Activated T-cell treated with anti-CD3 and anti-CD28 coated beads, Interleukin-2, amount 50 U/mL, for 72 hours (primary cell): ENCODE measurements at places on chromosomes 1 and 21.

GRCh38 chr1:222946436-222946835, 131.6 kb downstream of the DISP1 start:
- H3K4me3 ChIP-seq, result no peak overlapping the region
- no peaks in the 10 kb centered on the region for H3K36me3 ChIP-seq
- H3K27ac ChIP-seq, result no peak overlapping the region
- H3K4me1 ChIP-seq, result no peaks in the 10 kb centered on the region

- no peak overlapping the region for H3K4me3 ChIP-seq
- peaks cover 7% of the 10 kb centered on the region for H3K27me3 ChIP-seq
- no peaks in the 10 kb centered on the region for H3K4me1 ChIP-seq
- H3K27ac ChIP-seq, result no peak overlapping the region
These were observed 8.0 kb downstream of the KIAA1614 start for GRCh38 chr1:180920702-180921101.

- peaks cover 75% of the 10 kb centered on the region for H3K27me3 ChIP-seq
- no peak overlapping the region for H3K27ac ChIP-seq
- peaks cover 13% of the 10 kb centered on the region for H3K4me1 ChIP-seq
- no peaks in the 10 kb centered on the region for H3K36me3 ChIP-seq
These were observed 856 bp downstream of the OR6K3 start for GRCh38 chr1:158719664-158720063.

DNA sequence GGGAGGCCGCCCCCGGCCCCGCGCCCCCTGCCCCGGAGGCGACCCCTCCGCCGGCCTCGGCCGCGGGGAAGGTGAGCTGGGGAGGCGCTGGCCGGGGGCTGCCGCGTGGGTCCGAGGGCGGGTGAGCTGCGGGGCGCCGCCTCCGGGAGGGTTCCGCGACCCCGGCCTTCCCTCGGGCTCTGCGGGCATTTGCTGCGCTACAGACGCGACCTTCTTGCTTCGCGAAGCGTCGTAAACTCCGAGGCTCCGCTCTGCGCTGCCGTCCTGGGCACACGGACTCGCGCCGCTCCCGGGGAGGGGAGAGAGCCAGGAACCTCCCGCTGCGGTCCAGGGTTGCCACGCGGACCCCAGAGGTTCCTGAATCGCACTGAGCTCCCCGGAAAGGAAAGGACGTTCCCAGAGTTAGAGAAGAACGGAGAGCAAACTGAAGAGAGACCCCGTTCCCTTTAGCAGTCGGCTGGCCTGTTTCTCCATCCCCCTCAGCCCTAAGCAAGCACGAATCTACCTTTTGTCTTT, 345 bp downstream of the SLX9 start:
- peaks cover 46% of the 10 kb centered on the region for H3K4me1 ChIP-seq
- H3K27me3 ChIP-seq, result no peaks in the 10 kb centered on the region

DNA sequence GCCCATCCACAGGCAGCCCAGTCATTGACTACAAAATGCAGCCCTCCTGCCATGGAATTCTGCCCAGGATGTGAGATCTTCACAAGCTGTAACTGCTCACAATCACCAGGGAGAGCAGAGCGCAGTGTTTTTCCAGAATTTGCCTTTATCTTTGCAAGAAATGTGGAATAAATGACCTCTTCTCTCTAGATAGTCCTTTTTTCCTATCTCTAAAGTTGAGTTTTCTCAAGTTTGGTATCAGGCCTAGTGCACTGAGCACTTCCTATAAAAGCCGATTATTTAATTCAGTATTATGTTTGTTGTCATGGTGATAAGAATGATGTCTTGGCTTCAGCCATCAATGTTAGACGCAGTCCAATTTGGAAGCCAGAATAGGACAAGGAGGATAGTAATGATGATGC, 246.9 kb upstream of the IRF2BP2 start:
- no peaks in the 10 kb centered on the region for H3K27me3 ChIP-seq
- H3K36me3 ChIP-seq, result no peaks in the 10 kb centered on the region
- DNase-seq, result no peak
- peaks cover 13% of the 10 kb centered on the region for H3K4me1 ChIP-seq

DNA sequence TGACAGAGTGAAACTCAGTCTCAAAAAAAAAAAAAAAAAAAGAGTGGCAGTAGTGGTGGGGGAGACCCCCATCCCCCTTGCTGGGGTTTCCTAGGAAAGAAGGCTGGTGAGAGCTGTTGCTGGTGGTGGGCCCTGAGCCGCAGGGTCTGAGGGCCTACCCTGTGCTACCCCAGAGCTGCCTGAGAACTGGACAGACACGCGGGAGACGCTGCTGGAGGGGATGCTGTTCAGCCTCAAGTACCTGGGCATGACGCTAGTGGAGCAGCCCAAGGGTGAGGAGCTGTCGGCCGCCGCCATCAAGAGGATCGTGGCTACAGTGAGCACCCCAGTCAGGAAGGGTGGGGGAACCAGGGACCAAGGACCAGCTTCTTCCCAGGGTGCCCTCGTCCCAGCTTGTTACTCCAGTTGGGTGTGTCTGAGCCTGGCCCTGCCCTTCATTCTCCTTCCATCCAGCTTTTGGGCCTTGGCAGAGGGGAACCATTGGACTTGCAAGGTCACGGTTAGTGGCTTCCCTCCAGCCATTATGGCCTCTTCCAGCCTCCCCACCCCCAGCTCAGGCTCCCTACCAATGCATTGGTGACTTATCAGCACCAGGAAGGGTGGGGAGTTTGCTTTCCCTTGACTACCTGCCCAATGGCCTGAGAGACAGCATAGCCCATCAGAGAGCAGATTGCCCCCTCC, 10.5 kb downstream of the LDLRAP1 start:
- H3K27ac ChIP-seq, result no peak overlapping the region
- peaks cover 87% of the 10 kb centered on the region for H3K4me1 ChIP-seq
- H3K4me3 ChIP-seq, result no peak overlapping the region
- H3K36me3 ChIP-seq, result peaks cover 2% of the 10 kb centered on the region

GRCh38 chr1:184368354-184368753, 18.5 kb upstream of the C1orf21 start:
- H3K4me1 ChIP-seq, result no peaks in the 10 kb centered on the region
- H3K27ac ChIP-seq, result no peak overlapping the region
- no peak for DNase-seq
- no peak overlapping the region for H3K4me3 ChIP-seq
- H3K36me3 ChIP-seq, result no peaks in the 10 kb centered on the region

GRCh38 chr1:36924282-36924811, 110.0 kb downstream of the GRIK3 start:
- H3K36me3 ChIP-seq, result no peaks in the 10 kb centered on the region
- peak; percentile 47 for DNase-seq
- no peaks in the 10 kb centered on the region for H3K27me3 ChIP-seq
- no peak overlapping the region for H3K4me3 ChIP-seq

- no peaks in the 10 kb centered on the region for H3K27me3 ChIP-seq
- no peak overlapping the region for H3K27ac ChIP-seq
- no peaks in the 10 kb centered on the region for H3K36me3 ChIP-seq
- H3K4me1 ChIP-seq, result no peaks in the 10 kb centered on the region
These were observed 75.1 kb downstream of the TEX35 start for GRCh38 chr1:178587975-178588374.

- no peaks in the 10 kb centered on the region for H3K27me3 ChIP-seq
- no peak for DNase-seq
- H3K4me3 ChIP-seq, result no peak overlapping the region
- no peaks in the 10 kb centered on the region for H3K36me3 ChIP-seq
These were observed 187.3 kb downstream of the VAV3 start for GRCh38 chr1:107777664-107778047.

DNA sequence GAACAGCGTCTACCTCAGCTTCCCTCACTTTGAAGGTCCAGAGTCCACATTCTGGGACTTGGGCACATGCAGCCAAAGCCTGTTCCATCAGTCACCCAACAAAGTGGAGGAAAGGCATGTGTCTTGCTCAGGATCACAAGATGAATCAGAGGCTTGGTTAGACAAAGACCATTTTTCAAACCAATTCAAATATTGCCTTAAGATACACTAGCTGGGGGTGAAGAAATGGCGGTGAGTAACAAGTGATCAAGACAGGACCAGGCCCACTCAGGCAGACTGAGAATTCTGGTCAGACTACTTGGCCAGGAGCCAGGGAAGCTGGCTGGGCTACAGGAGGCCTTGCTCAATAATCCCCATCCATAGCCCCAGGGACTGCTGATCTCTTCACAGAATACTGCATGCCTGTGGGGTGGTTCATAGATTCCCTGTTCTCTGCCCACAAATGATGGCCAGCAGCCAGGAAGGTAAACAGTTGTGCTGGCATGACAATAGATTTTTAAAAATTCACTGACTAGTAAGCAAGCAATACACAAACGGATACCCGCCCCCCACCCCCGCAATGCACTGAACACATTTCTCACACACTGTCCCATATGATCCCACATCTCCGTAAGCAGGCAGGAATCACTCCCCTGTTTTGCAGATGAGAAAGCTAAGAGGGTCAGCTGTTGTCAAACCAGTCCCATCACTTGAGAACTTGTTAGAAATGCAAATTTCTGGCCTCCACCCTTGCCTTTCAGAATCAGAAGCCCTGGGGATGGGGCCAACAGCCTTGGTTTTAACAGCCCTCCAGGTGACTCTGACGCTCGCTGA, 27.2 kb downstream of the ERI3 start:
- no peak overlapping the region for H3K27ac ChIP-seq
- H3K36me3 ChIP-seq, result no peaks in the 10 kb centered on the region
- no peak overlapping the region for H3K4me3 ChIP-seq
- peaks cover 3% of the 10 kb centered on the region for H3K4me1 ChIP-seq
- DNase-seq, result no peak

- peaks cover 58% of the 10 kb centered on the region for H3K4me1 ChIP-seq
- peaks cover 4% of the 10 kb centered on the region for H3K36me3 ChIP-seq
- H3K27me3 ChIP-seq, result no peaks in the 10 kb centered on the region
- no peak for DNase-seq
- peak overlapping the region; percentile 95 for H3K27ac ChIP-seq
These were observed 50.0 kb downstream of the KIAA0319L start for GRCh38 chr1:35506960-35507912.

GRCh38 chr1:238438311-238439270, 547.9 kb upstream of the ZP4 start:
- H3K27ac ChIP-seq, result no peak overlapping the region
- no peaks in the 10 kb centered on the region for H3K27me3 ChIP-seq
- no peaks in the 10 kb centered on the region for H3K4me1 ChIP-seq
- H3K4me3 ChIP-seq, result no peak overlapping the region
- DNase-seq, result no peak

DNA sequence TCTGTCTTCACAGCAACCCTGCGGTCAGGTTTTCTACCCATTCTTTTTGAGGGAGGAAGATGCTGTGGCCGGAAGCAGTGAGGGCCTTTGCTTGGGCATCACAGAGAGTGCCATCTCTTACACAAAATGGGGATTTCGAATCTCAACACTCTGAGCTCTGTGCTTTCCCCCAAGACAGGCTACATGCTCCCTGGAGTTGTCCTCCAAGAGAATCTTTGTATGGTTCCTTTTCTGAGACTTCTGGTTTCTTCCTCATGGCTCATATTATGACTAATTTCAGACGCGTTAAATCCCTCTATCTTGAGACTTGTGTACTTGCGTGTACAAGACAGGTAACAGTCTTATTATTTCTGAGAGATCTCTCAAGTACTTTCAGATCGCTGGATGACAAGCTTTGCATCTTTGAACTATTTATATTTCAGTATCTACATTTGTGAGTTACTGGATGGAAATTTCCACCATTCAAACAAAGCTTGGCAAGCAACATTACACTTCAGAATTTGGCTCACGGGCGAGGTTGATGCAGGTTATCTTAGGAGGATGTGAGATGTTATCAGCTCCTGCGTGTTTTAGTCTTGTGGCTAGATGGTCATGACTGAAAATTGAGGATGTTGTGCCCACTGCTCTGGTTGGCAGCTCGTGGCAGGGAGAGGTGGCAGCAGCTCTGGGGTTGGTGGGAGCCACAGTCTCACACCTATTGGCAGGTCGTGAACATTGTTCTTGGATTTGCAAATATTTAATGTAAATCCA, 19.4 kb downstream of the ABCG1 start:
- peak overlapping the region; percentile 84 for H3K4me3 ChIP-seq
- no peaks in the 10 kb centered on the region for H3K36me3 ChIP-seq
- peak overlapping the region; percentile 90 for H3K27ac ChIP-seq

DNA sequence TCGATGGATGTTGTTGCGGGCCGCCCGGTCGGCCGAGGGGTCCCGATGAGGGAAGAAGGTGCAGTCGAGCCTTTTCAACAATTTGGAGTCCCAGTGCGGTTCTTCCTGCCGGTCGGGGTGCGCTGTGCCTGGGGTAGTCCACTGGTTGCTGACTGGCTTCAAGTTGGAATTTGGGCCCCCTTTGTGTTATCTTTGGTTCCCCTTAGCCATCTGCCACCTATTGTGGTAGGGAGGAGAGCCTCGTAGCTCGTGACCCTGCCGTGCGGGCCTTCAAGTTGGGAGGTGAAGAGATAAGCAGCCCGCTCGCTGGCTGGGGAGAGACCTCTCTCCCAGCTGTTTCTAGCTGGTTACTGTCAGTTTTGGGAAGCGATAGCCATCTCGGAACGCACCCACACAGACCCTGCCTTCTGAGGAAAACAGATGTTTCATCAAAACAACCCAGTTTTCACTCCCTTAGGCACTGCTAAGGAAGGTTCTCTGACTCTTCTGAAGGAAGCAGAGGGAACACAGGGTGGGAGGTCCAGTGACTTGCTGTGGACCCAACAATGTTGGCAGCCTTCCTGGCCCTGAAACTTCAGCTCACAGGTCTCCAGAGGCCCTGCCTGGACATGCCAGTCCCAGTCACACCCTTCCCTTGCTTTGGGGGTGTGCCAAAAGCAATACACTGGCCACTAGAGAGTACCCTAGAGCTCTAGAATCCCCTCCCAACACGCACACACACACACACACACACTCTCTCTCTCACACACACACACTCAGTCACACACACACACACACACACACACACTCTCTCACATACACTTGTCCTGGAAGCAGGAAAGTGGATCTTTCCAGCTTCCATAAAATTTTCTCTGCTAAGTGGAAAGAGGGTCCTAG, 1.0 kb downstream of the BTG2 start:
- H3K4me3 ChIP-seq, result peak overlapping the region; percentile 99
- peaks cover 71% of the 10 kb centered on the region for H3K4me1 ChIP-seq
- H3K36me3 ChIP-seq, result peaks cover 33% of the 10 kb centered on the region
- H3K27ac ChIP-seq, result peak overlapping the region; percentile 83

DNA sequence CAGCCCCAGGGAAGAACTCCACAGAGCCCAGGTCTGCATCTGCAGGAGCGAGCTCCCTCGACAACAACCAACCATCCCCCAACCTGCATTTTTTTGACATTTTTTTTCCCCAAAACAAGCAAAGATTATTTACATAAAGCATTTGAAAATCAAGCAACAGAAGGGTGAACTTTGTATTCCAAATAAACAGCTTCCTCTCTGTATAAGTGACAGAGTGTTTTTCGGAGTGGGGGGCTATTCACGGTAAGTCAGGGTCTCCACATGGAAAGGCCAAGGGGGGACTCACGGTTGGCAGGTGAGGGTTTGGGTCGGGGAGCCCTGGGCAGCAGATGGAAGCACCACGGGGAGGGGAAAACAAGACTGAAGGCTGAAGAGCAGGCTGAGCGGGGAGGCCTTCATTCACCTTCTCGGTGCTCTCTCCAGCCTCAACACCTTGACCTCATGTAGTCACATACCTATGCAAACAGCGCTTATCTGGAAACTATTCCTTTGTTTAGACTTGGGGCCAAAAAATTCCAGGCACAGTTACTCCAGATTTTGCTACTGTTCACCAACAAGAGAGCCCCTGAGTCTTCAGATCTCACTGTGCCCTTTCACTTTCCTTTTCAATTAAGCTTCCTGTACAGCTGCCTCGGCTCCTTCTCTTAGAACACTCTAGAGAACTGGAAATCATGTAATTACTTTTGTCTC, 27.6 kb downstream of the C2CD2 start:
- peaks cover 81% of the 10 kb centered on the region for H3K4me1 ChIP-seq
- peak; percentile 39 for DNase-seq
- peaks cover 2% of the 10 kb centered on the region for H3K36me3 ChIP-seq
- no peaks in the 10 kb centered on the region for H3K27me3 ChIP-seq
- H3K27ac ChIP-seq, result peak overlapping the region; percentile 93

GRCh38 chr1:153343811-153344717, 4.6 kb downstream of the PGLYRP4 start:
- H3K27me3 ChIP-seq, result peaks cover 26% of the 10 kb centered on the region
- peaks cover 64% of the 10 kb centered on the region for H3K4me1 ChIP-seq
